ENCODE measurements at places on chromosomes 12 and 14. TPM values are rescaled to one million over a fixed set of nuclear protein-coding genes. Genes with fewer than 3 reads are reported as not detected.

SERPINA1 gene
- total RNA-seq: not detected

- H3K36me3 ChIP-seq: no peaks in the 10 kb centered on the region
- no peaks in the 10 kb centered on the region for H3K4me1 ChIP-seq
- no peak for DNase-seq
- no peaks in the 10 kb centered on the region for H3K27me3 ChIP-seq
- no peak overlapping the region for H3K27ac ChIP-seq
Observed at GRCh38 chr14:52422650-52423356, 108.7 kb downstream of the PTGER2 start.

STAB2 gene
- total RNA-seq: not detected

DEGS2 gene
- 0.61 TPM for total RNA-seq

- no peaks in the 10 kb centered on the region for H3K36me3 ChIP-seq
- H3K27ac ChIP-seq: no peak overlapping the region
- no peak overlapping the region for H3K4me3 ChIP-seq
Observed at GRCh38 chr12:115149685-115150378, 465.9 kb upstream of the TBX3 start.

- no peak overlapping the region for H3K4me3 ChIP-seq
- 0 out of 2 replicates have a peak, but pooled peaks cover 6% of the 10 kb centered on the region for H3K4me1 ChIP-seq
- no peaks in the 10 kb centered on the region for H3K27me3 ChIP-seq
- DNase-seq: no peak
Observed at GRCh38 chr12:94987076-94987669, 16.3 kb downstream of the NDUFA12 start.

GRCh38 chr12:105025890-105026289, 39.8 kb downstream of the NOPCHAP1 start:
- no peaks in the 10 kb centered on the region for H3K27me3 ChIP-seq
- no peak overlapping the region for H3K4me3 ChIP-seq
- H3K36me3 ChIP-seq: no peaks in the 10 kb centered on the region
- no peaks in the 10 kb centered on the region for H3K4me1 ChIP-seq

DNA sequence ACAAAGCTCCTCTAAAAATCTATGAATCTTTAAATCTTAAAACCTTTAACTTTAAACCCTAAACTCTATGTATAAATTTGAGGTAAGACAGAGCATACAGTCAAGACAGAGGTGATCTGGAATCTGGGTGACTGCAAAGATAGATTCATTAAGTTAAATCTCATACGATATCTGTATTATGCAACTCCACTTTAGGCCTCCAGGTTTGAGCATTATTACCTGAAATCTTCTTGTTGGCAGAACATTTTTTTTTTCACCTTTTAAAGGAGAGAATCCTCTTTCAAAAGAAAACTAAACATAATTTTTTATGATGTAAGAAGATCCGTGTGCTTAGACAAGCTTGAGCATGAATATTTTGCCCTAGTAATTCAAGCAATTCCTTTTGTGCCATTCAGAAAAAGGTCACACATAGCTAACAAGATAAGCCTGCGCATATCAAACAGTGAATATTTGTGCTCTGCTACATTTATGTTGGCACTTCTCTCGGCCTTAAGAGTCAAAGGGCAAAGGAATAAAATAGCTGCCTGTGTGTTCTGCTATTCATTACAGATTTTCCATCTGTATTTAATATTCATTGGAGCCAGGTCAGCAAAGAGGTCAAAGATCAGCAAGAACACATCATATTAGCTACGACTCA, 163.3 kb downstream of the TMTC3 start:
- no peak overlapping the region for H3K4me3 ChIP-seq
- no peaks in the 10 kb centered on the region for H3K36me3 ChIP-seq
- H3K27ac ChIP-seq: no peak overlapping the region
